ENCODE measurements at places on chromosomes 11 and 22.

GRCh38 chr11:105612771-105613170 is 2.9 kb downstream of the GRIA4 start:
- no peak for DNase-seq

GRCh38 chr22:50018608-50019285 is 6.2 kb upstream of the IL17REL start:
- DNase-seq = no peak

- no peak for DNase-seq
Measured at GRCh38 chr11:65885231-65885630, 3.0 kb downstream of the FIBP start.

GRCh38 chr22:41862530-41863266 is 29.8 kb downstream of the SREBF2 start:
- no peak for DNase-seq

GRCh38 chr22:29814003-29814402 is 24.1 kb downstream of the ASCC2 start:
- DNase-seq = peak; percentile 43

DNA sequence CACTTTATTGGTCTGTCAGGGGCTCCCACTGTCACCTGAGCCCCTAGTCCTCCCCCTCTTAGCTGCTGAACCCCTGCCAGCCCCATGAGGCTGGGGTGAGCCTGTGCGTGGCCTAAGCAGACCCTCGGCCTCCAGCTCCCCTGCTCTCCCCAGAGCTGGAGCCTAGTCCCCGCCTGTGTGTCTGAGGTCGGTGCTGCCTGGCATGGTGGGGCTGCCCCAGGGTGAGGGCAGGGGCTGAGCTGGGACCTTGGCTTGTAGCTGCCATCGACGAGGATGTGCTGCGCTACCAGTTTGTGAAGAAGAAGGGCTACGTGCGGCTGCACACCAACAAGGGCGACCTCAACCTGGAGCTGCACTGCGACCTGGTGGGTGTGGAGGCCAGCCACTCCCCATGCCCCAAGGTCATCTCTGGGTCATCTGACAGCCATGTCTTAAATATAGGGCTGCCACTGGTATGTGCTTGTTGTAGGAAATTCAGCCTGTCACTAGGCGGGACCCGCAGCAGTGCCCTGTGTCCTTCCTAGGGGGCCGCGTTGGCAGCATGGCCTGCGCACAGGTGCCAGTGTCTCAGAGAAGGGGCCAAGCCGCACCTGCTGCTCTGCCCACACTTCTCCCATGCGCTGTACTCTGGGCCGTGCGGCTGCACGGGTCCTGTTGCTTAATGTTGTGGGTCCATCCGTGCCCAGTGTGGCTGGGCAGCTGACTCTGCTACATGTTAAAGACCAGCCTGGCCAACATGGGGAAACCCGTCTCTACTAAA is 21.0 kb downstream of the PPIL2 start:
- DNase-seq = no peak

- DNase-seq = no peak
Measured at GRCh38 chr22:25754527-25755202, 12.7 kb downstream of the MYO18B start.

- DNase-seq = peak; percentile 71
Measured at GRCh38 chr22:24975813-24976341, 23.4 kb downstream of the KIAA1671 start.
